ENCODE measurements at places on chromosomes 1 and 21.

DNA sequence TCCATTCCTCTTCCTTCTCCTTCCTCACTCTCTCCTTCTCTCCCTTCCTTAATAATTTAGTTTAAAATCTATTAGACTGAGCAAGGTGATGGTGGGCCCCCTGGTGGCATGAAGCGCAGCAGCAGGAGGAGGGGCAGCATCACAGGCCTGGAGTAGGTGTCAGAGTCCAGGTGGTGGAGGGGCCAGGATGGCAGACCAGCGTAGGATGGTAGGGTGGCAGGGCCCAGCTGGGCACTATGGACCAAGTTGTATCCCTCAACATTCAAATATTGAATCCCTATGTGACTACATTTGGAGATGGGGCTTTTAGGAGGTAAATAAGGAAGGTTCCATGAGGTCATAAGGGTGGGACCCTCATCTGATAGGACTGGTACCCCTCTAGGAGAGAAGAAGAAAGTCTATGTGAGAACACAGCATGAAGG is 61.0 kb downstream of the WDR4 start:
- DNase-seq: peak; percentile 20

- no peak for DNase-seq
Measured at GRCh38 chr1:2213576-2214505, 14.3 kb upstream of the SKI start.

DNA sequence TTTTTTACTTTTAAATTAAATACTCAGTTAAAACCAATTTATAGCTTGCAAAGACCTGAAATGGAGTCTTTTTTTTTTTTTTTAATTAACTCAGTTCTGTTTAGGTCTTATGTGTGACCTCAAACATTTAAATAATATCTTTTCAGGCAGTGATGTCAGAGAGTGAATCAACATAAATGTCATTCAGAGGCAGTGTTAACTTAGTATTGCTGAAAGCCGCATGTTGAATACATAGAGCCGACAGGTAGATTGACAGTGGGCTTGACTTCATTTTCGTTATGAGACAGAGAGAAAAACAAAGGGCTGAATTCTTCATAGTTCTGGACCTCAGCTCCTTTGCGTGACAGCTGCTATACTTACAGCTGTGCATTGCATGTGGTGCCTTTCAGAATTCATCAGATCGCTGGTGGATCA is 51.5 kb downstream of the PRDM2 start:
- no peak for DNase-seq

DNA sequence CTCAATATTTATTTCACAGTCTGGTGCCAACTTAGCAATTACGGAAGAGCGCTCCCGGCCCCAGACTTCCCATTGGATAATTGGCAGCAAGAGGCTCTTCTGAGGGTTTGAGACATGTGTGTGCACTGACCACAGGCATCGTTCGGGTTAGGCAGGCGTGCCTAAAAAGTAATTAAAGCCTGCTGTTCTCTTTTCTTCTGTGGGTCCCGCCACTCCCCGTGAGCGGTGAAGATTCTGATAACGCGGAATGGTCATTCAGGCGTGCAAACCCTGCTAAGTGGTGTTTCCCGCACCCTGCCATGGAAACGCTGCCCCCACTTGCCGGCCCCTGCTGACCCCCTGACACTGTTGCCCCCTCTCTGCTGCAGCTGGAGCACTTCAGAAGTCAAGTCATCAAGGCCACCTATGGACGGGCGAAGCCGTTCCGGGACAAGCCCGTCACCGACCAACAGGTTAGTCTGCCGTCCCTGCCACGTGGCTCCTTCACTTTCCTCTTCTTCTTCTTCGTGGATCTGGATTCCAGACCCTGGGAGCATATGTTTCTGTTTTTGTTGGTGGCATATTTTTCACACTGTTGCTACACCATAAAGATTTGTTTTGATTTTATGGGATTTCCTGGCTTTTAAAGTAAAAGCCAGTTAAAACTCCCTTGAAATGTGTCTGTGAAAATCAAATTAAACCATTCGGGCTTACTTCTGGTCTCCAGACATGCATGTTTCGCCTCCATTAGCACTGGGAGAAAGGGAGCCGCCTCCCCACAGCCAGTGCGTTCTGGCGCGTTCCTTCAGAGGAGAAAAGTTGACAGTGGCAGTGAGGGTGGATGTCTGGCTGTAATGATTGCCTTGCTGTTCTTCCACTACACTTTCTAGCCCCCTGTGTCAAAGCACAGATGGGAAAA is 79.9 kb downstream of the FHAD1 start:
- no peak for DNase-seq

GRCh38 chr1:53361541-53361961 is 33.7 kb upstream of the LRP8 start:
- no peak for DNase-seq

DNA sequence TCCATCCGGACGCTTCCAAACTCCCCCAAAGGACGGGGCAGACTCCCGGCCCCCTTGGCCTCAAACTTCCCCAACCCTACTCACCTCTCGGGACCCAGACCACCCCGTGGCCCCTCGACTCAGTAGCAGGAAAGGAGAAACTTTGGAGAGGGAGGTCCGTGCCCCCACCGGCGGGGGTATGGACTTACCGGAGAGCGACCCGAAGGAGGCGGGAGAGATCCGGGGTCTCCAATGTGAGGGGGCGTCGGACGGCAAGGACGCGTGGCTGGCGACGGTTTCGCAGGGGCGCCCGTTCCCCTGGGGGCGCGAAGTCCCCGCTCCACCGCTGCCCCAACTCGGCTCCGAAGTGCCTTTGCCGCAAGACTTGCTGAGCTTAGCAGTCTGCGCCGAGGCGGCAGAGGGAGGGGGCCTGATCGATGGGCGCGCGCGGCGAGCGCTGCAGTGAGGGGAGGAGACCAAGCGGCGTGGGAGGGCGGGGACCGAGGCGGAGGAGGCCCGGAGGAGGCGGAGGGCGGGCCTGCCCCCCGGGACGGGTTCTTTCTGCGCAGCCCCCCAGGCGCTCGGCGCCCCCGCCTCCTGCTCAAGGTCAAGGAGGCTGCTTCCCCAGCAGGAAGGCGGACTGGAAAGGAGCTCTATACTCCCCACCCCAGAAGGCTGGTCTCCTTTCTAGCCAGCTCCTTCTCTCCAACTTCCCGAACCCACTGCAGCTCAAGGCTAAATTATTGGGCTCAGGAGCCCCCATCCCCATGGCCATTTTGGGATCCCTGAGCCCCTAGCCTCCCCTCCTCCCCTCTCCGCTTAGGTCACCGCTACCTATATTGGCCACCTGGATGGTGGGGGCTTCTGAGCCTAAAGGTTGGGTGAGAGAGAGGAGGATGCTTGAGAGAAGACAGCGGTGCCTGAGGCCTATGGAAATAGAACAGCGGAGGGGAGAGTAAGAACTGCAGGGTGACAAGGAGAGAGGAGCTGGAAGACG is at the start of gene SYT2:
Gene SYT2 (minus strand): TSS at position 385 of the 976 bp plus-strand sequence. CDS start 104,682 bp downstream, outside the sequence.
- DNase-seq: no peak

- no peak for DNase-seq
Measured at GRCh38 chr21:43266534-43266933, 97.7 kb downstream of the CRYAA start.

- DNase-seq: peak; percentile 87
Measured at GRCh38 chr1:153548722-153549688, at the start of gene S100A3. Gene S100A3, minus strand, starts transcription at chr1:153549258. Its CDS starts 773 bp downstream, at chr1:153548485.

DNA sequence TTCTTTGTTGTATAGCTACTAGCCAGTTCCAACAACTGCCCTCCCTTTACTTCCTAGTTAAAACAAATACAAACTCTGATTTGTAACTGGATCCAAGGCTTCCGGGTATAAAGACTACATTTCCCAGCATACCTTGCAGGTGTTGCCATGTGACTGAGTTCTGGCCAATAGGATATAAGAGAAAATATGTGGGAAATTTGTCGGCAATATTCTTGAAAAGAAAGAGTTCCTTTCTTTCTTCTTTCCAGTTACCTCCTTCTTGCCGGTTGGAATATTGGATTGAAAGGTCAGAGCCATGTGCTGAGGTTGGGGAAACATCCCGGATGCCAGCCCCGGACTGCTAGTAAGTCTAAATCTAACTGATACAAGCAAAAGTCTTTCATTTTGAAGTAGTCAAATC is 23.0 kb upstream of the ZBTB40 start:
- peak; percentile 53 for DNase-seq

- DNase-seq: no peak
Measured at GRCh38 chr1:110462964-110463363, 12.0 kb downstream of the PROK1 start.

GRCh38 chr21:14850394-14850793 is 214.4 kb downstream of the NRIP1 start:
- DNase-seq: no peak

GRCh38 chr1:16915627-16915973 is 6.1 kb upstream of the CROCC start:
- no peak for DNase-seq

DNA sequence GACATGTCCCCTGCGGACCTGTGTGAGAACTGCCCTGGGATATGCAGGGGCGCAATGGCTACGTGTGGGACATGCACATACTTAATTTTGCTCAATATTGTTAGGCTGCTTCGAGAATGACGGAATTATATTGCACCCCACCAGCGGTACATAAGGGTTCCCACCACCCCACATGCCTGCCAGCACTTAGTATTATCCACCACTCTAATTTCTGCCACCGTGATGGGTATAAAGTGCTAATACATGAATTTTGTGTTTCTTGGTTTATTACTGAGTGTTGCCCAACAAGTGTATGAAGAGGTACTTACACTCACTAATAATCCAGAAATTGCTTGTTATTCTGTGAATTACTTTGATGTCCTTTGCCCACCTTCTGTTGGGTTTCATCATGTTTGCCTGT is 52.1 kb upstream of the ACOT11 start:
- DNase-seq: no peak

DNA sequence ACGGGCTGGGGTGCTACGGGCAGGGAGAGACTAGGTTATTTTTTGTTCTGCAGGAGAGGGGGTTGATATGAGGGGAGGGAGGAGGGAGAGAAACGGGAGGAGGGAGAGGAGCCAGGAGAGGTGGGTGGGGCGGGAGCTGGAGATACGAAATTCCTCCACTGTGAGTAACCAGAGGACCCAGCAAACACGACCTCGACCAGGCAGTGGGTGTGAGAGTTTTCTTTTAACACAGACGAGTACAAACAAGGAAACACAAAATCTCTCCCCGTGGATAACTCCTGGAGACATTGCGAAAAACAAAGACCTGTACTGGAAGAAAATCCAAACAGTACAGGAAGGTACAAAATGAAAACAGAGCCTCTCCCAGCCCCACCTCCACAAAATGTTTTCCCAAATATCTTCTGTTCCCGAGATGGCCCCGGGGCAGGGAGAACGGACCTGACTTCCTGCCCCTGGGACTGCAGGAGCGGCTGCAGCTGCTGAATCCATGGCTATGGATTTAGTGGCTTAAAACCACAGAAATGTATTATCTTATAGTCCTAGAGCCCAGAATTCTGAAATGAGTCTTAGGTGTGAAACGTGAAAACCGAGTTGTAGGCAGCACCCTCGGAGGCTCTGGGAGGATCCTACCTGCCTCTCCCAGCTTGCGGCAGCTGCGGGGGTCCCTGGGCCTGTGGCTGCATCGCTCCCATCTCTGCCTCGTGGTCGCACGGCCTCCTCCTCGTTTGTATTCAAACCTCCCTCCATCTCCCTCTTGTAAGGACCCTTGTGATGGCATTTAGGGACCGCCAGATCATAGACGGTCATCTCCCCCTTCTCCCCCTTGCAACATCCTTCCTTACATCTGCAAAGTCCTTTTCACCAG is 82.2 kb downstream of the RIPK4 start:
- no peak for DNase-seq

GRCh38 chr21:44054710-44055109 is 42.6 kb downstream of the TRAPPC10 start:
- DNase-seq: peak; percentile 4

- peak; percentile 56 for DNase-seq
Measured at GRCh38 chr1:28064064-28064463, 24.3 kb downstream of the EYA3 start.

GRCh38 chr1:66626261-66626660 is 92.3 kb downstream of the SGIP1 start:
- no peak for DNase-seq

Data from kidney capillary endothelial cell (primary cell).